ENCODE measurements at places on chromosomes 5 and 9. TPM values are rescaled to one million over a fixed set of nuclear protein-coding genes. Genes with fewer than 3 reads are reported as not detected.
A peak's percentile ranks its signal among the peaks of the same experiment; 100 is the strongest.

The FAM200C gene
- 0.68 TPM for total RNA-seq

The OR13C8 gene
- total RNA-seq, result not detected

The ITGA2 gene
- total RNA-seq, result 1.7 TPM

The DOK3 gene
- 8.2 TPM for total RNA-seq

DNA sequence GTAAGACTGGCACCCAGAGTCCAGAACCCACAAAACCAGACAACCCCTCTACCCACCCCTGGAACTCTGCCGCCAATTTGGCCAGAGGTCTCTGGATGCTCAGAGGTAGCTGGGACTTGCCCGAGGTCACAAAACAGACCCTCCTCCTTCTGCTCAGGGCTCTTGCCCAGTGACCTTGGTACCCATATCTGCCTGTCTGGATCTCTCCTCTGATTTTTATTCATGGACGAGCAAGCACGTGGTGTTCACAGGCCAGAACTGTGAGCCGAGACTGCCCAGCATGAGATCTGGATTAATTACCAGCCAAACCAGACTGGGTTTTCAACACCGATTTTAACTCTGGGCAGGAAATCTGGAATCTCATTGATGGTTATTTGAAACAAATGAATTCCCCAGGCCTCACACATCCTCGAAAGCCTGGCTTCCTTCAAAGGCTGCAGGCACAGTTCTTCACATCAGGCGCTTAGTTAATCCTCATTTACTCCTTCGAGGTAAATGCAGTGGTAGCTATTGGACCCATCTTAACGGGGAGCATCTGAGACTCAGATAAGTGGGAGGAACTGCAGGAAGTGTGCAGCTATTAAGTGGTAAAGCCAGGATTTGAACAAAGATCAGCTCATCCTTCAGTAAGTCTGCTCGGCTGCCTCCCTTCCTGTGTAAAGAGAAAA, 21.4 kb downstream of the COL27A1 start:
- no peaks in the 10 kb centered on the region for H3K4me1 ChIP-seq
- no peaks in the 10 kb centered on the region for H3K36me3 ChIP-seq

DNA sequence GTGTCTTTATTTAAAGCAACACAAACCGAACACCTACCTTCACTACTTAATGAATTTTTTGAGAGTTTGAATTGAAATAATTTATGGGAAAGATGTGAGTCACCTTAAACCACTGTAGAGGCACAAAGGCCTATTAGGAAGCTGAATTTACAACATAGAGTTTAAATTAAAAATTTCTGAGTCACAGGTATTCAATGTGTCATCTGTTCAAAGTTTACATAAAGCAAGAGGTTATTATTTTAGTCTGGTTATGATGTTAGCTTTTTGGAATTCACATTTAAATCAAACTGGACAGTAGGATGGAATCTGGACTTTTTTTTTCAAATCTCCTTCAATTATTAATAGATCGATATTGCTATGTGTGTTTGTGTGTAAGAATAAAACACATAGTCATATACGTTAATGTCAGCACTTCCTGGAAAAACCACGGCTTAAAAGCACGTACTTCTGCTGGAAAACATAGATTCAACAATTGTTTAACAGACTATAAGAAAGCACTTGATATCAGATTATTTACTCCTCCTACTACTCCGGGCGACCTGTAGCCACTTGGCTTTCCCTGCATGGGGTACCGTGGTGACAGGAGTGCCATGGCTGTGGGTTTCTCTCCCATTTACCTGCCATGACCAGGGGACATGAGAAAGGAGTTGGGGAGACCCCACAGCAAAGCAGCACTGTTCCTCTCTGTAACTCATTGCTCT, 638.6 kb downstream of the SEMA5A start:
- H3K27me3 ChIP-seq, result no peaks in the 10 kb centered on the region
- H3K36me3 ChIP-seq, result no peaks in the 10 kb centered on the region
- DNase-seq, result no peak
- H3K4me3 ChIP-seq, result no peak overlapping the region
- no peak overlapping the region for H3K27ac ChIP-seq

- no peak overlapping the region for H3K27ac ChIP-seq
- no peak overlapping the region for H3K4me3 ChIP-seq
- H3K36me3 ChIP-seq, result no peaks in the 10 kb centered on the region
- DNase-seq, result no peak
- H3K4me1 ChIP-seq, result peaks cover 11% of the 10 kb centered on the region
- H3K27me3 ChIP-seq, result no peaks in the 10 kb centered on the region
Observed at GRCh38 chr9:123309611-123310010, 41.2 kb upstream of the STRBP start.

DNA sequence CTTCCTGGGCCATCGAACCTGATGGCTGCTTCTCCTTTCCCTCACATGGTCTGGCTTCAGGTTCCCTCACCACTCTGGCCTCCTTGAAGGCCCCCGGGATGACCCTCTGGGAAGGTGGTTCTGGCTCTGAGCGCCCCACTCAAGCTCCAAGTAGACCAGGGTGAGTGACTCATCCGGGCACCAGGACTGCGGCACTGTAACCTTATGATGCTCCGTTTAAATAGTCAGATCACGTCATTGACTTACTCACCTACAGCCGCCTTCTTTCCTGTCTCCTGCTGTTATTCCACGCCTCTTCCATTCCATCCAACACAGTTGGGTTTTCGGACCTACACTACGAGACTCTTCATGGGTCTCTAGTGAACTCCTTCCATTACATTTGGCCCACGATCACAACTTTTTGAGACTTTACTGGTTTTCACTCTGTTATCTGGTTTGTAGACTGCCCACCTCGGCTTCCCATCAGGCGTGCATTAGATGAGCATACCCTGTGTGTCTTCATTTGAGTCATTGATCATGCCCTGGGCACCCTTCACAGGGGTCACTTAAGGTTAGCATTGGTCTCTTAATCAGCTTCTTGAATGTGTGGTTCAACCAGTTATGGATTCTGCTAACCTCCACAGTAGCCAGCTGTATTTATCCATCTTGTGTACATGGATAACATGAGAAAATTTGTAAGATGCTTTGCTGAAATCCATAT, 138.8 kb upstream of the LMX1B start:
- H3K27me3 ChIP-seq, result no peaks in the 10 kb centered on the region
- DNase-seq, result no peak

- H3K4me1 ChIP-seq, result no peaks in the 10 kb centered on the region
- H3K27ac ChIP-seq, result no peak overlapping the region
- H3K4me3 ChIP-seq, result no peak overlapping the region
- no peaks in the 10 kb centered on the region for H3K36me3 ChIP-seq
- DNase-seq, result no peak
Observed at GRCh38 chr5:159133041-159133741, 33.5 kb upstream of the EBF1 start.

- H3K4me3 ChIP-seq, result no peak overlapping the region
- no peak overlapping the region for H3K27ac ChIP-seq
- H3K4me1 ChIP-seq, result peaks cover 1% of the 10 kb centered on the region
- no peaks in the 10 kb centered on the region for H3K27me3 ChIP-seq
- DNase-seq, result no peak
Observed at GRCh38 chr9:134558124-134558905, 83.3 kb upstream of the COL5A1 start.

DNA sequence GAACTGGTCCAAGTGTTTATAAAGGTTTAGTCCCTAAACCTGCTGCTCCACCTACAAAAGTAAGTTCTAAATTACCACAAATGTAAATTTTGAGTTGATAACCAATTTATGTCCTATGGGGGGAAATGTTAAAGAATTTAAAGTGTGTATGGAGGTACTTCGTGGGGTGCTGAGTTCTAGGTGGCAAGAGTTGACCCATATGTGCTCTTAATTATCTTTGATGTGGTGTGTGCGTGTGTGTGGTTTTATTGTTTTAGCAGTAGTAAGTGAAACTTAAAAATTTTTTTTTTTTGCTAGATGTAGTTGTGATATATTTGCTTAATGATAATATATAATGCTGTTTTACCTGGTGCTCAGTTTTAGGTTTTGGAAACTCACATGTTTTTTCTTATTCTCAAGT, 72.6 kb downstream of the GPBP1 start:
- DNase-seq, result no peak
- H3K4me3 ChIP-seq, result no peak overlapping the region
- H3K36me3 ChIP-seq, result peaks cover 40% of the 10 kb centered on the region
- H3K27ac ChIP-seq, result peak overlapping the region; percentile 66
- H3K27me3 ChIP-seq, result no peaks in the 10 kb centered on the region
- peaks cover 29% of the 10 kb centered on the region for H3K4me1 ChIP-seq

DNA sequence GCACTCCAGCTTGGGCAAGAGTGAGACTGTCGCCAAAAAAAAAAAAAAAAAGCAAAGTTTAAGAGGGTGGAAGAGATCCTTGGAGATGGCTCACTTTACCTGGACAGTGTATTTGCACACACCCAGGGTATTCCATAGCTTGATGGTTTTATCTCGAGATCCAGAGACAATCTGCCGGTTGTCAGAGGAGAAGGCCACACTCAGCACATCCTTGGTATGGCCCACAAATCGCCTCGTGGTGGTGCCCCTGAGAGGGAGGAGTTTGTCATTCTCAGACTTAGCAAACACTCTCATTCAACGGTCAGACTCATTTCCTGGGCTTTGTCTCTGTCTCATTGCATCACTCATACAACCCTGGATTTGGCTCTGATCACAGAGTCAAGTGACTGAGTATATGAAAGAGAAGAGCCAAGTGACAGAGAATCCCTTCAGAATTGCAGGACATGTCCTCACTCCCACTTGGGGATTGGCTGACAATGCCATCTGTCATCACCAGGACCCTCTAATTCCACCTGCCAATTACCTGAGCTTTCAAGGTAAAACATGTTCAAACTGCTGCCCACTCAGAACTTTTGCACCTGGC, 2.2 kb downstream of the RACK1 start:
- H3K27me3 ChIP-seq, result peaks cover 17% of the 10 kb centered on the region
- H3K4me1 ChIP-seq, result peaks cover 50% of the 10 kb centered on the region

- no peak overlapping the region for H3K4me3 ChIP-seq
- H3K27me3 ChIP-seq, result no peaks in the 10 kb centered on the region
- DNase-seq, result peak; percentile 46
Observed at GRCh38 chr9:114889802-114890224, 40.6 kb downstream of the TNFSF8 start.
